GM10248 (cell line): ENCODE measurements at places on chromosomes 3 and 15.
A peak's percentile ranks its signal among the peaks of the same experiment; 100 is the strongest.

DNA sequence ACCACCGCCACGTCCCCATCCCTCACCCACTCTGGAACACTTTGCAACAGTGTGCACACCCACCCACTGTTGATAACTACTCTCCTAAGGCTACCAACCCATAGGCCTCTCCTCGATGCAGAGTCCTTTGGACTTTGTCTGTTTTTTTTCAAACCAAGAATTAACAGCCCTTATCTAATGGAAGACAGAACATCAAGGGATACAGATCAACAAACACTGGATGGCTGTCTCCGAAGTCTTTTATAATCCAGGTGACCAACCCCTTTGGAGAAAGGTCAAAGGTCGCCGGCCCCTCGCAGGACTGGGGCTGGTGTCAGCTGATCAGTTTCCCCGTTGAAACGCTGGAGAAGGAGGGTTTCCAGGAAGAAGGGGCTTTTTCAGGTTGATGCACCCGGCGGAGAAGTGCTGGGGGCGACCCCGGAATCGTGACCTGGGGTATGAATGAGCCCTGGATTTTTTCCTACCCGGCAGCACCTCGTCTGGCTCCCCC is 532 bp downstream of the B4GALT4 start:
- DNase-seq: peak; percentile 24

- DNase-seq: no peak
Measured at GRCh38 chr15:66390678-66391077, 4.0 kb downstream of the MAP2K1 start.

DNA sequence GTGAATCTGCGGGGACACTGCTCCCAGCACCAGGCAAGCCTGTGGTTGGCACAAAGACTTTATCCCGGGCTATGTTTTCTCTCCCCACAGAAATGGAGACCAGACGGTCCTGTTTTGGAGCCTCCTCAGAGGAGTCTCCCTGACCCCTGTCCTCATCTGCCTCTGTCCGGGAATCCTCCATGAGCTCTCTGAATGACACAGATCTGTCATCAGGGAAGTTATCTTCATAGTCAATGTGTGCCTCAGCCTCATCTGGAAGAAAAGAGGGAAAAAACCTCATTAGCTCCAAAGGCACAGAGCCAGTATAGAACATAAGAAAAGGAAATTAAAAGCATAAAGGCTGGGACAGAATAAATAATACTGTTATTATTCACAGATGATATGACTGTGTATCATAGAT is 40.0 kb downstream of the CRTAP start:
- no peak for DNase-seq

GRCh38 chr3:109819734-109820133 is 482.4 kb upstream of the DPPA4 start:
- no peak for DNase-seq

GRCh38 chr15:69798481-69799250 is 299.1 kb downstream of the TLE3 start:
- no peak for DNase-seq

DNA sequence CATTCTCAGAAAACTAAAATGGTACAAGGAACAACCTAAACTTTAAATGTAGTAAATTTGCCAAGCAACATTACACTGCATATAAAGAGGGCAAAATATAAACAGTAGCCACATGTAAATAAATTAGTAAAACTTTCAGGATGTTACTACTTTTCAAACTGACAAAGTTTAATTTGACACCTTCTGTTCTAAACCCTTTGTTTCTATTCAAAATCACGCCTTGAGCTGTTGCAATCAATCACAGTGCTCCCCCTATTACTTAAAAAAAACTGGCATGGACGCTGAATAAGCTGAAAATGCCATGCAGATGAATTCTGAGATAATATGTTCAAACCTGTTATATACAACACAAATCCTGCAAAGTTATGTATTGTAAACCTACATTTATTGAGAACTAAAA is 69.3 kb downstream of the SATB1 start:
- DNase-seq: no peak

- DNase-seq: no peak
Measured at GRCh38 chr3:54206874-54207273, 84.5 kb downstream of the CACNA2D3 start.

DNA sequence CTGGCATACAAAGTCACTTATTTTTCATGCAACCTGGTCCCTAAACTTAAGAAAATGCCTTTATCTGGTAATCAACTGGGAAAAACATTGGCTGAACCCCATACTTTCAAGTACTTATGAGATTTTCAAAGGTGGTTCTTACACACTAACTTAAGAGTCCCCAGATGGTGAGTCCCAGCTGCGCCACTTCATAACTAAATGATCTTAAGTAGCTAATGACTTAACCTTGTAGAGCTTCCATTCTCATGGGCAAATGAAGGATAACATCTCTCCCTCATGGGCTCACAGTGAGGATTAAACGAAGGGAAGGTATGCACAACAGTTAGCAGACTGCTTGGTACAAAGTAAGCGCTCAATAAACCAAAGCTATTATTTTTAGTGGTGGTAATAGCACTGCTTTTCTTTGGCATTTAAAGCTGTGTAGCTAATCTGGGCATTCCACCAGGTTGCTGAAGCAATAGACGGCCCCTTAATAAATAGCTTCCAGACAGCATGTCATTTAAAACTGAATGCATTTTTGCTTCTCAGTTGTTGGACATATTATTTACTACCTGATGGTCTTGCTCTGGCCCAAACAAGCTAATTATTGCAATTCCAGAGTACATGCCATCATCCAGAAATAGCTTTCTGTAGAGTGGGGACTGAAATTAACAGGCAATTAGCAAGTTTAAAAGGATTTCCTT is 55.4 kb downstream of the LIPC start:
- no peak for DNase-seq

DNA sequence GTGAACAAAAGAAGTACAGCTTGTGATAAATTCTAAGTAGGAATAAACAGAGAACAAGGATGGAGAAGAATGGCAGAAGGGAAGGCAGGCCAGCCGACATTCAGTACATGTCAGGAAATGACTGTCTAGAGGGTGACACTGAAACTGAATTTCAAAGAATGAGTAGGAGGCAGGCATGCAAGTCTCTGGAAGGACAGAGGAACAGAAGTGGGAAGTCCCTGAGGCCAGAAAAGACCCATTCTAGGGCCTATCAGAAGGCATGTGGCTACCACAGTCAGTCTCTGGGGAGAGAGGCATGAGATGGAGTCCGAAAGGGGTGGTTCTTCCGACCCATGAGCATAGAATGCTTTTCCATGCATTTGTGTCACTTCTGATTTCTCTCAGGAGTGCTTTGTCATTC is 243.5 kb upstream of the UBE2E2 start:
- peak; percentile 40 for DNase-seq
